ENCODE measurements at places on chromosomes 11 and 22.

- no peak for DNase-seq
Observed at GRCh38 chr11:2122222-2122906, 16.8 kb downstream of the IGF2 start.

DNA sequence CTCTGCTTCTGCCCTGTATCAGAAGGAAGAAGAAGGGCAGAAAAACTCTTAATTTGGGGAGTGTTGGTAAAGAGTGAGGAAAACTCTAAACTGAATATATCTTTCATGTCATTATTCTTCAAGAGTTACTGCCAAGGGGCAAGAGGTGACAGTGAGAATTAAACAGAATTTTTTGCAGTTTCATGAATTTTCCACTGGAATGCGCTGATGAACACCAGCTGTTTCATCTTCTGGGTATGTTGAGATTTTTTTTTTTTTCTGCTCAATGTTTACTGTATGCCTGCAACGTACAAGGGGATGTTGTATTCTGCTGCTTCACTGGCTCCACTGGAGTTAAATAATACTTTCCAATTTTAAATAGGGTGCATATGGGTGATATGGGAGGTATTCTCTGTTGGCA, 117.8 kb downstream of the FAM76B start:
- no peak for DNase-seq

GRCh38 chr11:35163702-35164496, 24.9 kb downstream of the CD44 start:
- no peak for DNase-seq

GRCh38 chr11:117076941-117077691, 21.1 kb downstream of the SIK3 start:
- no peak for DNase-seq
